ENCODE measurements at places on chromosomes 6 and 20.

GRCh38 chr6:32689531-32690501 is 23.4 kb upstream of the HLA-DQB1 start:
- no peak for DNase-seq

DNA sequence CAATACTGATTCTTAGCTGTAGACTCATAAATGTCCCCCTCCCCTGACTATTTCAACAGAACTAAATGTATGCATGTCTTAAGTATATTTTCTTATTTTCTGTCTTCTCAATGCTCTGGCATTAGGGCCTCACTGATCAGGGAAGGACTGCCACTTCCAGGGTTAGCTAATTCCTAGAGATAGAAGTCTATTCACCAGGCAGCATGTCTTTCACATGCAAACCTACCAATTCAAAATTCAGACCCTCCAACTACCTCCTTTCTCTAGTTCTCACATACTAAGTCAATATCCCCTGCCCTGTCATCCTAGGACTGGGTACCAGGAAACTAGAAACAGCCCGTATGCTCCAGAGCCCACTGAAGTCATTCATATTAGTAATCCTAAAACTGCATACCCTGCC is 132.3 kb downstream of the RALGAPA2 start:
- DNase-seq, result no peak

DNA sequence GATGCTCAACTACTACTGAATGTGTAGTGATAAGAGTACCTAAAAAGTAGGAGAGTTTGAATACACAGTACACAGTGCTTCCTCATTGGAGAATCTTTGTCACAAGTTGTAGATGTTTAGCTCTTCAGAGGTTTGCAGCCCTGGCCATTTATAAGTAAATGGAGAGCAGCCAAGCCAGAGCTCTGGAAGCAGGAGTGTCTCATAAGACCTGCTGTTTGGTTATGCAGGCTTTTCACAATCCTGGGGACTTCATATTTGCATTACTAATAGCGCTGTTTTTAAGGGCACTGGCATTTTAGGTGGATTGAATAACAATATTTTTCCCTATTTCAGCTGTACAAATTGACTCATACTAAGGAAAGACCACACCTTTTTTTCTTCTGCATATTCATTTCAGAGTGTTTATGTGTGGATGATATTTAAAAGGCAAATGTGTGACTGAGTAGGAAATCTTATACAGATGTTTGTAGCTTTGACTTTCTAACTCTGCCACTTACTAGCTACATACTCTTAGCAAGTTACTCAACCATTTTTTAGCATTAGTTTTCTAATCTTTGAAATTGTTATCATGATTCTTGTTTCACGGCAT is 730.5 kb upstream of the MAP3K7 start:
- no peak for DNase-seq

GRCh38 chr20:50193836-50194421 is 3.3 kb downstream of the CEBPB start:
- DNase-seq, result no peak

DNA sequence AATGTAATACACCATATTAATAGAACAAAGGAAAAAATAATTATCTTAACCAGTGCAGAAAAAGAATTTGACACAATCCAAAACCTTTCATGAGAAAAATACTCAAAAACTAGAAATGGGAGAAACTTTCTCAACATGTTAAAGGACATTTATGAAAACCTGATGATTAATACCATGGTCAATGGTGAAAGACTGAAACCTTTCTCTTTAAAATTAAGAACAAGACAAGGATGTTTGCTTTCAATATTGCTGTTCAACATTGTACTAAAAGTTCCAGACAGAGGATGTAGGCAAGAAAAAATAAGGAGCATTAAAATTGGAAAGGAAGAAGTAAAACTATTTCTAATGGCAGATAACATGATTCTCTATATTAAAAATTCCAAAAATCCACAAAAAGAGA is 981.3 kb upstream of the FLRT3 start:
- no peak for DNase-seq

- DNase-seq, result no peak
Observed at GRCh38 chr6:83258517-83258916, 65.4 kb downstream of the RWDD2A start.

- DNase-seq, result no peak
Observed at GRCh38 chr6:88785478-88785877, 177.9 kb downstream of the RNGTT start.

GRCh38 chr6:27518881-27519795 is 46.2 kb upstream of the ZNF184 start:
- DNase-seq, result peak; percentile 51

GRCh38 chr20:40168981-40169620 is 519.9 kb downstream of the MAFB start:
- DNase-seq, result no peak

DNA sequence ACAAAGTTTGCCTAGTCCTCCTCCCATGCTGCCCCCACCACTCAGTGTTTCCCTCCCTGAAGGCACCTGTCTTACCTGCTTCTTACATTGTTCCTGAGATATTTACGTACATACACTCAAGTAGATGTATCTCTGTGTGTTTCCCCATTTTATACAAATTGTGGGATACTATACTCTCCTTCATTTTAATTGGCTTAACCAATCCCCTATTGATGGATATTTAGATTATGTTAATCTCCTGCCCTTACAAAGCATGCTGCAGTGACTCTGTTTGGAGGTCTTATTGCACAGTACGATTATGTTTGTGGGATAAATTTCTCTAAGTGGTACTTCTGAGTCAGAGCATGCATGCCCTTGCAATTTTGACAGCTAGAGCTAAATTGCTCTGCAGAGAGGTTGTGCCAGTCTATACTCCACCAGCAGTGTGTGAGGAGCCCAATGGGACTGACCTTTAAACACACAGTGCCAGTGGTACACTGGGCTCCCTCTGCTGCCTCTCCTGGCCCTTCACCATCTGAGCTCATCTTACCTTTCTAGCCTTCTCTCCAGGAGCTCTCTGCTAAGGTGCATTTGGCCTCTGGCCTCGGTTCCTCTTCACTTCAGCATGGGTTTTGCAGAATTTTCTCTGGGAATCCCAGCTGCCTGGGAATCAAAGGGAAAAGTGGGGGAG is 57.4 kb downstream of the LYRM2 start:
- no peak for DNase-seq

DNA sequence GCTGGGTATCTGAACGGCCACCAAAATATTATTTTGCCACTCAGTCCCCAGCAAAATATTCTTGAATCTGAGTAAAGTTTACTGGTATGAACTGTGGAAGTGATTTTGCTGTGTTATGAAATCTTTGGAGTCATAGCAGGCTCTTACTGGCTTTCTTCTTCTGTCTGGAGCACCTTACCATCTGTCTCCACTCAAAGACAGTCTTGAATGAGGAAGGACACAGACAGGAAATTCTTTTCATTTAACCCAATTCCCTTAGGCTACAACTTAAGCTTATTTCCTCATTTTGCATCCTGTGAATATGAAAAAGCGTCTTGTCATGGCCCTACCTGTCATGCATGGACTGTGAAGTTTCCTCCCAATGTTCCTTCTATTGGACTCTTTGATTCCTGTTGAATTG is 24.7 kb downstream of the FNDC1 start:
- no peak for DNase-seq

- DNase-seq, result no peak
Observed at GRCh38 chr20:17992847-17993513, 24.2 kb downstream of the MGME1 start.

DNA sequence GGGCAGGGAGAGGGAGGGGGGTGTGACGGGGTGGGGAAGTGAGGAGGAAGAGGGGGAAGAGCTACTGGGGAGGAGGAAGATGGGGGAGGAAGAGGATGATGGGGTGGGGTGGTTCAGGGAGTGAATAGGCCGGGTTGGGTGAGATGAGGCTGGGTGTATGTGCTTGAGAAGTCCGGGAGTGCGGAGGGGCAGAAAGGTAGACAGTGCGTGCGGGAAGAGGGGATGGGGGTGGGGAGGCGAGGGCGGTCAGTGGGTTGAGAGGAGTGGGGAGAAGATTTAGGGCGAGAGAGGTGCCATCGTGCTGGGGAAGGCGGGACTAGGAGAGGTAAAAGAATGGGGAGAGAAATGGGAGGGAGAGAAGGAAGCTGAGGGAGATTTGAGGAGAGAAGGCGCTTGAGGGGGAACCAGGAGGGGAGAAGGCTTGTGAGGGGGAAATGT is 30.9 kb upstream of the NOTCH4 start:
- DNase-seq, result no peak

GRCh38 chr6:107536180-107536961 is 46.5 kb downstream of the SOBP start:
- no peak for DNase-seq

DNA sequence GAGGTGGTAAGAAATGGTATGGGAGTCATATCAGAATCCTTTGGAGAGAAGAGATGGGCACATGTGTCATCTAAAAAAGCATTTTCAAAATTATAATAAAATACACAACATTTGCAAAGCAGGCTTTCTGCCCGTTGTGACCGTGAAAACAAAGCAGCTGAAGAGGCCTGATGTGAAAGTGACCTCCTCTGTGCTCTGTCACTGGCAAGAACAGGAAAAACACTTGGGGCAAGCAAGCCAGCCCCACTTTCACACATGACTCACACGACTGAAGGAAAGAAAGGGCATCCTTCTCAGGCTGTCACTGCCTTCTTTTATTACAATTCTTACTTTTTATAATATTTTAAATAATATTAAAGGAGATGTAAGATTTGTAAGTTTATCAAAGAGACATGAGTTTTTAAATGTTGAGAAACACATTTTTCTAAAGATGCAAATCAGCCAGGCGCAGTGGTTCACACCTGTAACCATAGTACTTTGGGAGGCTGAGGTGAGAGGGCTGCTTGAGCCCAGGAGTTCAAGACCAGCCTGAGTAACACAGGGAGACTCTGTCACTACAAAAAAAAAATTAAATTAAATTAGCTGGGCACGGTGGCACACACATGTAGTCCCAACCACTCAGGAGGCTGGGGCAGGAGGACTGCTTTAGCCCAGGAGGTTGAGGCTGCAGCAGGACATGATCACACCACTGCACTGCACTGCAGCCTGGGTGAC is 143.7 kb downstream of the BTBD9 start:
- DNase-seq, result no peak

DNA sequence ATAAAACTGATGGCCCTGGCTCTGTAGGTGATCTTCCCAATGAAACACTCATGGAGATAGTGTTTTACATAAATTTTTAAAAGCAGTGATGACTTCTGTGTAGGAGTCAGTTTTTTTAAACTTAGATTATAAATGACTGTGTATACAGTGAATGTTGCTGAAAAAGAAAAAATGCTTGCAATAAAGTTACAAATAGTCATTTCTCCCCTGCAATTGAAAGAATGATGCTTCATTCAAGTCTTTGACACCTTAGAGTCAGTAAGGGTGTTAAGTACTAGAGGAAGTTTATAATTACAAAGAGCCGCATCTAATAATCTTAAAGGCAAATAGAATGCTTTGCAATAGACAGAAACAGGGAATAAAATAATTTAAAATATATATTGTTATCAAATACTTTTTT is 27.6 kb downstream of the ZNF292 start:
- no peak for DNase-seq

- DNase-seq, result no peak
Observed at GRCh38 chr6:167475947-167476346, 151.1 kb downstream of the TTLL2 start.

DNA sequence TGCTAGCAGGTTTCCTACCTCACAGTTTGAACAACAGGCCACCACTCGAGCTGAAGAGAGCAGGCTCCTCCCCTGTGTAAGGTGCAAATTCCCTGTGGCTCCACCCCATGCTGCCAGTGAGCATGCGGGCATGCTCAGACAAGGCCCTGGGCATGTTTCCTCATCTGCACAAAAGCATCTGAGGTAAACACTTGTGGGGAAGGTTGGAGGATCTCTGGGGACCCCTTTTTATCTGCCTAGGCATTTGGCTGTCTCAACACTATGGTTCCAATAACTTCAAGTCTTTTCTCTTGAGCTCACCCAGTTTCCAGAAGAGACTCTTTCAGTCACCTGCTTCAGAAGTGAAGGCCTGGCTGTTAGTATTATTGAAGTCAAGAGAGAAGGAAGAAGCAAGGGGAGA is 9.4 kb downstream of the C6orf58 start:
- DNase-seq, result no peak

GRCh38 chr6:93721386-93722048 is 302.2 kb upstream of the EPHA7 start:
- DNase-seq, result no peak

- no peak for DNase-seq
Observed at GRCh38 chr6:144559865-144560593, 274.9 kb downstream of the UTRN start.

GRCh38 chr6:148616841-148617240 is 130.0 kb upstream of the UST start:
- no peak for DNase-seq

GRCh38 chr20:17822039-17822438 is 122.3 kb downstream of the BANF2 start:
- no peak for DNase-seq

- no peak for DNase-seq
Observed at GRCh38 chr6:109411034-109411433, 28.8 kb upstream of the CD164 start.

GRCh38 chr6:170091639-170092579 is 199.0 kb downstream of the DLL1 start:
- DNase-seq, result no peak

- no peak for DNase-seq
Observed at GRCh38 chr6:149094156-149094555, 223.4 kb upstream of the TAB2 start.

DNA sequence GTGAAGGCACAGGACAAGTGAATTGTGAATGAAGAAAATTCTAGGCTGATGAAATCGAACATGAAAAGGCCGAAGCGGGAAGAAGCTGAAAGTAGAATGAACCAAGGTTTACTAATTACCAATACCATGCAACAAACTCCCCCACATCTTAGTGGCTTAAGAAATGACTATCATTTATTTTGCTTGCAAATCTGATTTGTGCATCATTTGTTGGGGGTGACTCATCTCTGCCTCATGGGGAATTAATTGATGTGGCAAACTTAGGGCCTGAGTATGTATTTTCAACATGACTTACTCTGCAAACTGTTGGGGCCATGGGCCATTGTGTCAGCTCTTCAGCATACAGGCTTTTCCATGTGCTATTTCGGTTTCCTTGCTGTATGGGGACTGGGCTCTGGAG is 26.8 kb downstream of the PPP1R14C start:
- no peak for DNase-seq
